Mesenchymal stem cell (in vitro differentiated cells and primary cell): ENCODE measurements at places on chromosomes 2 and 18.
A peak's percentile ranks its signal among the peaks of the same experiment; 100 is the strongest.

- no peak for DNase-seq
- H3K27ac ChIP-seq: no peak overlapping the region
- no peaks in the 10 kb centered on the region for H3K4me1 ChIP-seq
- H3K4me3 ChIP-seq: no peak overlapping the region
Observed at GRCh38 chr2:186822323-186822722, 26.6 kb downstream of the ZSWIM2 start.

DNA sequence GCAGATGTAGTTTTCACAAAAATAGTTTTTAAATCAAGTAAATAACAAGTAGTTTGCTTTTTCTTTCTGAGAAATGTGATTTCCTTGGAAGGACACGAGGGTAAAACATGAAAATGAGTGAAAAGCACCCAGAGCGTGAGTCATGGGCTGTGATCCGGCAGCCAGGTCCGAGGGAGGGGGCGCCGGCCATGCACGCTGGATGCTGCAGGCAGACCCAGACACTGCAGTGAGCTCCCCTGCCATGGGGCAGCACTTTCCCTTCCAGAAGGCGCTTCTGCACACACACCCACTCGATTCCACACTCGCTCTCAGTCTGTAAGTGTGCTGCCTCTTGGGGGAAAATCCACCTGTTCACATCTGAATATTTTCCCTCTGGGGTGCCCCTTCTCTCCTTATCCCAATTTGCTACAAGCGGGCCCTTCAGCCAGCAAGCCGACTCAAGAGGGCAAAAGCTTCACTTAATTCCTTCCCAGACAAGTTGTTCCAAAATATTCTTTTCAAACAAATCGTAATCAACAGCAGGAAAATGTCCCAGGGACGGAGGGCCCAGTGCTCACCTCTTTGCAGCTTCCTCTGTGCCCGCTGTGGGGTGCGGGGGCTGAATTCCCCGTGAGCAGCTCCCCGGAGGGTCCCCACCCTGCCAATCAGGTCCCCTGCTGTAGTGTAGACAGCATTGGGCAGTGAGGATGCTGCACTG is 87.0 kb upstream of the ID2 start:
- H3K27me3 ChIP-seq: no peaks in the 10 kb centered on the region
- H3K27ac ChIP-seq: no peak overlapping the region
- H3K36me3 ChIP-seq: no peaks in the 10 kb centered on the region
- peaks cover 6% of the 10 kb centered on the region for H3K4me1 ChIP-seq
- H3K4me3 ChIP-seq: no peak overlapping the region
- no peak for DNase-seq

DNA sequence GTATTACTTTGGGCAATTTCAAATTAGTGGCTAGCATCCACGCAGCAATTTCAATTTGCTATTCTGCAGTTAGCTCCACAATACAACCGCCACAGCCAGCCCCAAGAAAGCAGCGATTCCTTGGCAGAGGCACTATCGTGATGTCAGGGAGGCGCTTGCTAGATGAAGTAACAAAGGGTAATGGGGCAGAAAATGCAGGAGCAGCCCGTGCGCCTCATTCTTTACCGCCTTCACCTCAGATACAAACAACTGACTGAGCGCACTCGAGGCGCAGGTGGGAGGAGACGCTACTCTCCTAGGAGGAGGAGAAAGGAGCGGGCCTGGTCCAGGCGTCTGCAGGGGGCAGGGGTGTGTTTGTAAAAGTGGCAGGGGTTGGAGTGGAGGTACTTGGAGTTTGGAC is 76.9 kb upstream of the ASB18 start:
- H3K4me3 ChIP-seq: no peak overlapping the region
- H3K27ac ChIP-seq: no peak overlapping the region
- no peaks in the 10 kb centered on the region for H3K36me3 ChIP-seq
- DNase-seq: no peak
- H3K4me1 ChIP-seq: peaks cover 2% of the 10 kb centered on the region
- H3K27me3 ChIP-seq: peaks cover 46% of the 10 kb centered on the region

DNA sequence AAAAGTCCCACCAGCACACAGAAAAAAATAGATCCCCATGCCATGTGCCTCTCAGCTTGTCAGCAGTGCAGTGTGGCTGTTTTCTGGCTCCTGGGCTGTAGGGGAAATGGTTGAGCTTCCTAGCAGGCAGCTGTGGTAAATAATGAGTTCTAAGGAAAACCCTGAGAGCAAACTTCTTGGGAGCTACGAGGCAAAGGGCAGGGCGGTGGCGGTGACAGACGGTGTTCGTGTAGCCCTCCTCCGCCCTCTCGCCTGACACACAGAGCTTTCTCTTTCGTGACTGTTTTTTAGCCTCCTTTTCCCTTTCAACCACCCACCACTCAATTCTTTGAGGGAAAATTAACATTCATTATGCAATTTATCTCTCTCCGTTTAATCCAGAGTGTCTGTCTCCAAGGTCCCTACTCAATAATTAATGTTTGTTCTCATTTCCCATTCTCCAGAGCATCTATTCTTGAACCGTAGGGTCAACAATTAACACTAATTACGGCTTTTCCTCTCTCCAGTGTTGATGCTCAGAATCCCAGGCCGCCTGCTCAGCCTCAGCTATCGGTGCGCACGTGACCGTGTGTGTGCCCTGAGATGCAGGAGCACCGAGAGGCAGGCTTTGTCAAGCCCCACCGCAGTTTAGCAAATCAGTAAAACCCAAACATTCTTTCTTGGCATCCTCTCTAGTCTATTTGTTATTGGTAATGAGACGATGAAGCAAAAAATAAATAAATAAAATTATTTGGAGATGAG is 50.1 kb downstream of the KIAA2012 start:
- H3K36me3 ChIP-seq: no peaks in the 10 kb centered on the region
- DNase-seq: peak; percentile 31
- no peak overlapping the region for H3K27ac ChIP-seq
- H3K4me1 ChIP-seq: no peaks in the 10 kb centered on the region
- H3K4me3 ChIP-seq: no peak overlapping the region

- H3K4me1 ChIP-seq: no peaks in the 10 kb centered on the region
- H3K36me3 ChIP-seq: no peaks in the 10 kb centered on the region
- no peak overlapping the region for H3K27ac ChIP-seq
- peaks cover 8% of the 10 kb centered on the region for H3K27me3 ChIP-seq
- H3K4me3 ChIP-seq: no peak overlapping the region
- peak; percentile 8 for DNase-seq
Observed at GRCh38 chr2:235234736-235235135, 259.1 kb upstream of the AGAP1 start.
